ENCODE measurements at places on chromosomes 3 and 15. TPM values are rescaled to one million over a fixed set of nuclear protein-coding genes. Genes with fewer than 3 reads are reported as not detected.

Gene CYP19A1
- total RNA-seq: 2.1 TPM

- no peak overlapping the region for H3K4me3 ChIP-seq
- H3K27me3 ChIP-seq: no peaks in the 10 kb centered on the region
- H3K36me3 ChIP-seq: no peaks in the 10 kb centered on the region
- no peaks in the 10 kb centered on the region for H3K4me1 ChIP-seq
Measured at GRCh38 chr3:117553461-117553860, 843.9 kb downstream of the TUSC7 start.

DNA sequence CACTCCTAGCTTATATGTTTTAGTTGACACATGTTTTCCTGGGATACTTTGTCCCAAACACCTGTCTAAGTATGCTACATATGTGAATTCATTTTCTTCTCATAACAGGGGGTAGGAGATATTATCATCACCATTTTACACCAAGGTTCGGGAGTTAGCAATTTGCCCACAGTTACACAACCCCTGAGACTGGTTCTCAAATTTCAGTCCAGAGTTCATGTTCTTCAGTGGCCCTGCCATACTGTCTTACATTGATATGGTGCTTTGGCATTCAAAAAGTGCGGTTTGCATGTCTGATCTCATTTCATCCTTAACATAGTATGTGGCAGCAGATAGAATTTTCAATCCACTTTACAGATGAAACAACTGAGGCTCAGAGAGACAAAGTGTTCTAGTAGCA lies 38.4 kb downstream of the ROBO2 start:
- no peak overlapping the region for H3K27ac ChIP-seq
- no peaks in the 10 kb centered on the region for H3K27me3 ChIP-seq
- H3K36me3 ChIP-seq: no peaks in the 10 kb centered on the region
- no peaks in the 10 kb centered on the region for H3K4me1 ChIP-seq
- no peak for DNase-seq
- no peak overlapping the region for H3K4me3 ChIP-seq

DNA sequence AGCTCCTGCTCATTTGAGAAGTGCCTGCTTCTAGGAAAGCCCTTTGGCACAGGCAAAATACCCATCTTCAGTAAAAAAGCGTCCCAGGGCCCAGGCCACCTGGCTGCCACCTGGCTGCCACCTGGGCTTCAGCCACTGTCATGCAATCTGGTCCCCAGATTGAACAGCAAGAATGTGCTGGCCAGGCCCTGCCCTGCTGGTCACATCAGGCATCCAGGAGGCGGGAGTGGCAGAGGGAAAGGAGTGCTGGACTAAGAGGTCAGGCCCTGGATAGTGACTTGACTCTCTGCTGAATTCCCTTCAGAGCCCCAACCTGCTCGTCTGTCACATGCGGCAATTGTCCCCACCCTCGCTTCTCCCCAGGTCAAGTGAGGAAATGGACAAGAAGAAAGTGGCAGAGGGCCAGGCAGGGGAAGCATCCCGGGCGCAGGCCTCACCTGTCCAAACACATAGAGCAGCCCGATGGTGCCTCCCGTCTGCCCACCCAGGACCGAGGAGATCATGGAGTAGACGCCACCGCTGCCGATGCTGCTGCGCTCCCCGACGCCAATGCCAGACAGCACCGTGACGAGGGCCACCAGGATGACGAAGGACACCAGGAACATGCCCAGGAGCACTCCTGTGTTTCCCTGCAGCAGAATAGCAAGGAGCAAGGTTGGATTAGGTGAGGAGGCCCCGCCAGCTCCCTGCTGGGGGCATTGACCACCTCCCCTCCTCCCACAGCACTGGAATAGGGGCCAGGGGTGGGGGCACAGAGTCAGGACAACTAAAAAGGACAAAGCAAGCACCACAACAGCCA lies 25.5 kb downstream of the SLC12A8 start:
- no peaks in the 10 kb centered on the region for H3K27me3 ChIP-seq
- H3K4me1 ChIP-seq: no peaks in the 10 kb centered on the region
- DNase-seq: no peak
- no peaks in the 10 kb centered on the region for H3K36me3 ChIP-seq
- H3K4me3 ChIP-seq: no peak overlapping the region

DNA sequence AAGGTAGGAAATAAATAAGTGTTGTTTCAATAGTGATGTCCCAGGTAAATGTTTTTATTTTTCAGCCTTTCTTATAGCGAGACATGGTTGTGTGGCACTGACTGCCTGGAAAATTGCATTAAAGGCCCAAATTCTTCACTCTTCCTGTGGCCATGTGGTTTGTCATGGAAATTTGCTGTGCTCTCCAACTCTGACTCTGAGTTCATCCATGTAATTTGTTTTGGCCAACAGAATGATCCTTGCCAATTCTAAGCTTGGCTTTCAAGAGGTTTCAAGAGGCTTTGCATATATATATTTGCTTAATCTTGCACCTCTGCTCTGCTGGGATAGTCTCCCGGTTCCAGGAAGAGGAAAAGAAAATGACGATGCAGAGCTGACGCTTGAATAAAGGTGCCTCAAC lies 107.5 kb upstream of the ARHGEF26 start:
- H3K36me3 ChIP-seq: no peaks in the 10 kb centered on the region
- H3K4me1 ChIP-seq: no peaks in the 10 kb centered on the region
- no peak for DNase-seq
- H3K27me3 ChIP-seq: no peaks in the 10 kb centered on the region
- no peak overlapping the region for H3K27ac ChIP-seq
- H3K4me3 ChIP-seq: no peak overlapping the region

- no peaks in the 10 kb centered on the region for H3K36me3 ChIP-seq
- no peak overlapping the region for H3K4me3 ChIP-seq
- H3K27ac ChIP-seq: no peak overlapping the region
- DNase-seq: no peak
Measured at GRCh38 chr3:35651426-35651825, 12.1 kb downstream of the ARPP21 start.

- no peaks in the 10 kb centered on the region for H3K27me3 ChIP-seq
- peaks cover 24% of the 10 kb centered on the region for H3K4me1 ChIP-seq
- DNase-seq: no peak
- H3K36me3 ChIP-seq: no peaks in the 10 kb centered on the region
Measured at GRCh38 chr3:46183330-46183729, 24.8 kb downstream of the CCR1 start.

DNA sequence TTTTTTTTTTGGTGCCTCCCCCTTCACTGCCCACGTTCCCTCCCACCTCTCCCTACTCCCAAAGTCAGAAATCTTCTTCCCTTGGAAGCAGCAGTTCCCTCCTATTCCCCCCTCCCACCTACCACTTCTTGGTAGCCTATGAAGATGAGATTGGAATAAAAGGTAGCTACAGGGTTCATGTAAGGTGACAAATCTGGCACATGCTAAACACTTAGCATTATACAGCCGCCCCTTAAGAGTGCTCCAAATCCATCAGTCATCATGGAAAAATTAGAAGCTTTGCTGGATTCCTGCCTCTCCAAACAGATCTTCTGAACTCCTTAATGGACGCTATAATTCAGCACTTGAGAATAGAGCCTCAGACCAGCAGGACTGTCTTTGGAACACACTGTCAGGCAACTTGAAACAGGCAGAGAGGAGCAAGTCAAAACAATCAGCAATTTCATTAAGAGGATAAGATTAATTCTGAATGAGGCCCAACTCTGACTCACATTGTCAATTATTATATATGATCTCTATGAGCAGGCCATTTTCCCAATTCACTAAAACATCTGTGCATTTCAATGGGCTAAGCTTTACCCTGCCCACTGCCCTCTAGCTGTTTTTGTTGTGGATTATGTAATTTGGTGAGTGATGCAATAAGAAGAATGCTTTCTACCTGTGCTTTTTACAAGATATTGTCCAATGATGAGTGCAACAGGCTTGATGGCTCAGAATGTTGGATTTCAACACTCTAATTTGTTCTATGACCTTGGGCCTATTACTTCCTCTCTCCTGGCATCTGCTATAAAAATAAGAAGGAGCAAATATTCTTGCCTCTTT lies 34.6 kb upstream of the SPRED1 start:
- H3K27me3 ChIP-seq: no peaks in the 10 kb centered on the region
- no peak overlapping the region for H3K27ac ChIP-seq
- no peak for DNase-seq
- H3K4me3 ChIP-seq: no peak overlapping the region
- H3K4me1 ChIP-seq: no peaks in the 10 kb centered on the region

DNA sequence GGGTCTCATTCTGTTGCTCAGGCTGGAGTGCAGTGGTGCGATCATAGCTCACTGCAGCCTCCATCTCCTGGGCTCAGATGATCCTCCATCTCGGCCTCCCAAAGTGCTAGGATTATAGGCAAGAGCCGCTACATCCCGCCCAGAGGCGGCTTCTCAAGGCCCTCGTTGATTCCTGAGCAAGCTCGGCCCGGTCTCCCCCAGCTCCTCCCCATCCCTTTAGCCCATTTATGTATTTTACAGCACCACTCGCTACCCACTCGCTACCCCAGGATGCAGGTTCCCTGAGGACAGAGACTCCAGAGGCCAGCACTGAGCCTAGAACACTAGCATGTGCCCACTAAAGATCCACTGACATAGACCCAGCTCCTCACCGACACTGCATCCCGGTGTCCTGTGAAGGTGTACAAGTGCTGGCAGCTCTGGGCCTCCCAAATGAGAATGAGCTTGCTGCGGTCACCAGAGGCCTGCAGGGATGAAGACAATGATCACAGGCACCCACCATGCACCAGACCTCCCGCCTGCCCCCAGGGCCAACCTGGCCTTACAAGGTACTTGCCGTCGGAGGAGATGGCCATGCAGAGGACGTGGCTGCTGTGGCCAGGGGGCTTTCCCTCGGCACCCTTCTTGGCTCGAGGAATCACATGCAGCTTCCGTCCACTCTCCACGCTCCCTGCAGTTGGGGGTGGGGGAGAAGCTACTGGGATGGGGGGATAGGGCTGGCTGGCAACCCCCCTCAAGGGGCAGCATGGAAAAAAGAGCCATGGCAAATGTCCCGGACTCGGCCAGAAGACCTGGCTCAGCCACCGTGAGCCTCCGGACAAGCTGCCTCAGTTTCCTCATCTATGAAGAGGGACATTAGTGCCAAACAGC lies 5.6 kb downstream of the RRP9 start:
- no peaks in the 10 kb centered on the region for H3K27me3 ChIP-seq
- H3K27ac ChIP-seq: no peak overlapping the region
- DNase-seq: peak; percentile 63
- peaks cover 65% of the 10 kb centered on the region for H3K36me3 ChIP-seq
- peaks cover 14% of the 10 kb centered on the region for H3K4me1 ChIP-seq

Gene PLAAT1
- 0.60 TPM for total RNA-seq

DNA sequence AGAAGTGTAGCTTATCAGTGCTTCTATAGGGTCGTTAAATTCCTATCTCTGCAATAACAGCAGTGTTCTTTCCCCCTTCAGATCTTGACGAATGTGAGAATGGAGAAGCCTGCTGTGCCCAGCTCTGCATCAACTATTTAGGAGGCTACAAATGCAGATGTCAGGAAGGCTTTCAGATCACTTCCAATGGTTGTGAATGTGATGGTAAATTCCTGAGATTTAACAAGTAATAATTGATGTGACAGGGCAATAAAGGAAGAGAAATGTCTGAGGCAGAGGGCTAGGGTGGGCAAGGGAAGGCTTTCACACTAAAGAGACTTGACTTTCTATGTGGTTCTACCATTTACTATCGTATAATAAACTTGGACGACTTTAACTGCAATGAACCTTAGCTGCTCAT lies 711.7 kb upstream of the GOLIM4 start:
- H3K36me3 ChIP-seq: no peaks in the 10 kb centered on the region
- no peaks in the 10 kb centered on the region for H3K4me1 ChIP-seq
- H3K27me3 ChIP-seq: no peaks in the 10 kb centered on the region
- no peak for DNase-seq

GRCh38 chr3:8655387-8655835 lies 10.8 kb upstream of the SSUH2 start:
- no peak overlapping the region for H3K4me3 ChIP-seq
- no peak overlapping the region for H3K27ac ChIP-seq
- no peaks in the 10 kb centered on the region for H3K27me3 ChIP-seq
- DNase-seq: no peak
- H3K36me3 ChIP-seq: no peaks in the 10 kb centered on the region
- peaks cover 7% of the 10 kb centered on the region for H3K4me1 ChIP-seq

DNA sequence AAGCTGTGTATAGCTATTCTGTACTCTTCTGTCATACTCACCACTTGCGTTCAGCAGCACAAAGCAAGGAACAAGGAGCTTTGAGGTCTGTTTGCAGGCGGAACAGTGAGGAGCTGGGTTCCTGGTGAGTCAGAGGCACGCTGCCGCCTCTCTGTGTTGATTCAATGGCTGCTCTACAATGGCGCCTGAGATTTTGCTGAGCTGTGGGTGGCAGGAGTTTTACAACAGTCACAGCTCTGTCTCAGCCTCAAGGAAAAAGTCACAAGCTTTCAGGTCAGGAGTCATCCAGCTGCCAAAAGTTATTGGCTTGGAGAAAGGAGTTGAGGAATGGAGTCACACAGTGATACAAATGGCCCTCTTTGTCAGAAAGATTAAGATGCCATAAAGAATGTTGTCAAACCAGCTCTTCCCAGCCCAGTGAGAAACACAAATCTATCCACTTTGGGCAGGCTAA lies 98.1 kb downstream of the SSR3 start:
- H3K4me1 ChIP-seq: no peaks in the 10 kb centered on the region
- no peaks in the 10 kb centered on the region for H3K36me3 ChIP-seq
- no peaks in the 10 kb centered on the region for H3K27me3 ChIP-seq
- DNase-seq: no peak
- no peak overlapping the region for H3K4me3 ChIP-seq

- peak overlapping the region; percentile 93 for H3K27ac ChIP-seq
- no peak for DNase-seq
- no peaks in the 10 kb centered on the region for H3K27me3 ChIP-seq
- peaks cover 19% of the 10 kb centered on the region for H3K4me1 ChIP-seq
- no peak overlapping the region for H3K4me3 ChIP-seq
- peaks cover 71% of the 10 kb centered on the region for H3K36me3 ChIP-seq
Measured at GRCh38 chr15:55224892-55225291, 28.2 kb upstream of the RSL24D1 start.

- peak overlapping the region; percentile 87 for H3K27ac ChIP-seq
- H3K4me1 ChIP-seq: peaks cover 88% of the 10 kb centered on the region
- no peaks in the 10 kb centered on the region for H3K36me3 ChIP-seq
- peak overlapping the region; percentile 37 for H3K4me3 ChIP-seq
- no peaks in the 10 kb centered on the region for H3K27me3 ChIP-seq
Measured at GRCh38 chr15:63600001-63600615, 2.9 kb downstream of the FBXL22 start.

Gene SAMD7
- not detected for total RNA-seq

GRCh38 chr3:42887084-42887483 lies 11.4 kb upstream of the CYP8B1 start:
- H3K27me3 ChIP-seq: no peaks in the 10 kb centered on the region
- H3K27ac ChIP-seq: no peak overlapping the region
- no peak for DNase-seq
- no peaks in the 10 kb centered on the region for H3K4me1 ChIP-seq
- no peak overlapping the region for H3K4me3 ChIP-seq

Gene AGBL1
- total RNA-seq: not detected

Gene PLCB2
- 179 TPM for total RNA-seq

Gene CTXN2
- total RNA-seq: not detected

Gene SCN11A
- 0.65 TPM for total RNA-seq

DNA sequence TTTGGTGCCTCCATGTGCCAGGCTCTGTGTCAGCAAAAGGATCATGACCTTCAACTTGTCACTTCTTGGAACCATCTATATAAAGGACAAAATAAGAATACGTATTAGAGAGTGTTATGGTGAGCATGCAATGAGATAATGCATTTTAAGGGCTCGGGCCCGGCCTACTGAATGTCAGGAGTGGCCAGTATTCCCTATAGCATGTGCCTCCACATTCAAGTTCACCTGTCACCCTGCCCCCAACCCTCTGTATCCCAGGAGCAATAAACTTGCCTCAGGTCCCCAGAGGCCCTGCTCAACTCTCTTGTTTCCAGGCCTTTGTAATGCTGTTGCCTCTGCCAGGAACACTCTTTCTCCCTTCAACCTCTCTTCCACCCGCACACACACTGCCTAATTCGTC lies 90.2 kb upstream of the SLC6A11 start:
- DNase-seq: no peak
- no peaks in the 10 kb centered on the region for H3K4me1 ChIP-seq
- H3K4me3 ChIP-seq: no peak overlapping the region
- no peak overlapping the region for H3K27ac ChIP-seq
- no peaks in the 10 kb centered on the region for H3K36me3 ChIP-seq

Gene SYNM
- total RNA-seq: 3.5 TPM

Data from spleen (tissue), 13 donors.